Fibroblast of skin of abdomen (primary cell): ENCODE measurements at places on chromosomes 6 and 20.

- DNase-seq: no peak
Observed at GRCh38 chr6:165762876-165763275, 99.8 kb upstream of the PDE10A start.

DNA sequence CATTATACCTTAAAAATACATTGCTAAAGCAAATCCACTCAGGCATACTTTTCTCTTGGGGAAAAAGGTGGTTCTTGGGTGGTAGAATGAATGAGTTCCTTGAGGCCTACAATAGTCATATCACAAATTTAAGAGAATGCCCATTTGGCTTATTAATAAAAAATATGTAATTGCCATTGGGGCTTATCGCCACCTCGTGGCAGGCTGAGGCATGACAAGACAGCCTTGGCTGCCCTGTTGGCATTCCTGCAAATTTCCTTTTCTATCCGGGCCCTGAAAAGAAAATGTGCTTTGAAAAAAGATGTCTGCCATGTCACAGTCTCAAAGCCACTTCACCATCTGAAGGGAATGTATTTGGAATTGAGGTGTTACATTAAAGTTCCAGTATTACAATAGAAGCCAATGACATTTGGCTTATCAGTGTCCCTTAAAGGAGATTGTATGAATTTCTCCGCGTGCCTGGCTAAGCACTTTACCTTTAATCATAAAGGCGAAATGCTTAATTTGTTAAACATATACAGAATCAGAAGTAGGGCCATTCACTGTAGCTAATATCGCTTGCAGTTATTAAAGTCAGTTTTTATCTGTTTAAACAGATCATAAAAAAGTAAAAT is 188.3 kb upstream of the ZFP64 start:
- DNase-seq: peak; percentile 22

DNA sequence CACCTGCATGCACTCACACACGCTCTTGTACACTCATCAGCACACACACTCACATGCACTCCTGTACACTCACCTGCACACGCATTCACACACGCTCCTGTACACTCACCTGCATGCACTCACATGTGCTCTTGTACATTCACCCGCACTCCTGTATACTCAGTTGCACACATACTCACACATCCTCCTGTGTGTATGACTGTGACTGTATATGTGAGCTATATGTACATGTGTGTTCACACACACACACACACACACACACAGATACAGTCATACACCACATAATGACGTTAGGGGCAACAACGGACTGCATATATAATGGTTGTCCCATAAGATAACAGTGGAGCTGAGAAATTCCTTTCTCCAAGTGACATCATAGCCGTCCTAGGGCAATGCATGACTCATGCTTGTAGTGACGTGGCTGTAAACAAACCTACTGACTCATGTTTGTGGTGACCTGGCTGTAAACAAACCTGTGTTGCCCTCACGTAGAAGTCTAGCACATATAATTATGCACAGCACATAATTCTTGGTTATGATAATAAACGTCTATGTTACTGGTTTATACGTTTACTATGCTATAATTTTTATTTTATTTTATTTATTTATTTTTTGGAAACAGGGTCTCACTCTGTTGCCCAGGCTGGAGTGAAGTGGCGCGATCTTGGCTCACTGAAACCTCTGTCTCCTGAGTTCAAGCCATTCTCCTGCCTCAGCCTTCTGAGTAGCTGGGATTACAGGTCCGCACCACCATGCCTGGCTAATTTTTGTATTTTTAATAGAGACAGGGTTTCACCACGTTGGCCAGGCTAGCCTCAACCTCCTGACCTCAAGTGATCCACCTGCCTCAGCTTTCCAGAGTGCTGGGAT is 22.8 kb upstream of the TAF4 start:
- peak; percentile 49 for DNase-seq

GRCh38 chr6:34695729-34696188 is 808 bp downstream of the ILRUN start:
- DNase-seq: no peak

DNA sequence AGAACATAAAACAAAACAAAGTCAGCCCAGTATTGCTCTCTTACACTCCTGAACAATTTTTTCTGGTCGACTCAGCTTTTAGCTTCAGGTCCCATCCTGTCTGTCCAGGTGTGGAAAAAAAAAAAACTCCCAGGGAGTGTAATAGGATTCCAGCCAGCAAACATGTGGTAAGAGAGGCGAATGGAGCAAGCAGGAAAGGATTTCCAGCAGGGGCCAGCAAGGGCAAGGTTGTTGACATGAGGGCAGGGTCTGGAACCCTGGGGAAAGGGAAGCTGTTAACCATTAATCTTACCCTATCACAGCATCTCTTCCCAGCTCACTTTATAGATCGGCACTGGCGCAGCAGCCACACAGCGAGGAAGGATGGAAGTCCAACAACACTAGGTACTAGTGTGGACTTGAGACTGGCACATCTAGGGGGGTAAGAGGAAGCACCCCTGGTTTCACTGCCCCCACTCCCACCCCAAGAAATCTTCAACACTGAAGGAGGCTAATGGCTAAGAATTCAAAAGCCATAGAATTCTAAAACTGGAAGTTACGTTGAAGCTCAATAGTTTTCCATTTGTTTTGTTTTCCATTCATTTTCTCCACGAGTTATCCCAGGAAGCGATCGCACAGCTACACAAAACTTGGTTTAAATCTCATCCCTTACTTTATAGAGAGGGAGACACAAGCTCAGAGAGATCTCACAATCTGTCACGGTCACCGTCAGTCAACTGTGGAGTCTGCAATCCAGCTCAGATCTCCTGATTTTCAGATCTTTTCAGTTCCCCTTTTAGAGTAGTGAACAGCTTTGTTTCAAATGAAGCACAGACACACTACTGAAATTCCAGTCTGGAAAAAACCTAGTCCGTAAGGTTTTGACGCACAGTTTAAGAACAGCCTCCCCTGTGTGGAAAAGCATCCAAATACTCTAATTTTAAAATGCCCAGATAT is 53.3 kb downstream of the SLC22A23 start:
- DNase-seq: no peak

- no peak for DNase-seq
Observed at GRCh38 chr6:124066946-124067552, 263.4 kb downstream of the NKAIN2 start.

DNA sequence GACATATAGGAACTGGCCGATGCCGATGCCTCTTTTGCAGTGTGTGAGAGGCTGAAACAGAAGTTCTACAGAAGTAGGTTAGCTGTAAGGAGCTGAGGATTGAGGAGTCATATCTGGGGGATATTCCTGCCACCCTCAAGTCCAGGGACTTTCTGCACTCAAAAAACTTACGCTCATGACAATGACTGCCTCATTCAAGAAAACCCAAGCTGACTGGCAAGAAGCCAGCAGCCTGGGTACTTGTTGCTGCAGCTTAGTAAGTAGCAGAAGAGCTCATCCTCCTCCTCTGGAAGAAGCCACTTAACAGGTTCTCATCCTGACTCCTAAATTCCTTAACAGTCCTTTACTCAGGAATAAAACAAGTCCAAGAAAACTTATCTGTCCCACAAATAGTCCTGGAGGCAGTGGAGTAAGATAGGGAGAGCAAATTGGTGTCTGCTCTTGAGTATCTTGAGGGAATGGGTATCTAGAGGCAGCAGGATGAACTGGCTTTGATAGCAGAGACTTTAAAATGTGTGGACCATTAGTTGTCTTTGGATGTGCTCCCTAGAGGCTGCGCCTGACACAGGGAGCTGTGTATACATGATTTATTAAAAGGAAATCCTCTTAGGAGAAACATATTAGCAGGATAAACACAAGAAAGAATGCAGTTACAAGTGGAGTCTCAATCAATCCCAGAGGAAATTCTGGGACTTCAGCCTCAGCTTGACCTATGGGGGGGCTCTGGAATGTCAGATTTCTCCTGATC is 7.4 kb downstream of the CALHM5 start:
- DNase-seq: no peak

- no peak for DNase-seq
Observed at GRCh38 chr20:59064214-59064722, 21.7 kb upstream of the PRELID3B start.

DNA sequence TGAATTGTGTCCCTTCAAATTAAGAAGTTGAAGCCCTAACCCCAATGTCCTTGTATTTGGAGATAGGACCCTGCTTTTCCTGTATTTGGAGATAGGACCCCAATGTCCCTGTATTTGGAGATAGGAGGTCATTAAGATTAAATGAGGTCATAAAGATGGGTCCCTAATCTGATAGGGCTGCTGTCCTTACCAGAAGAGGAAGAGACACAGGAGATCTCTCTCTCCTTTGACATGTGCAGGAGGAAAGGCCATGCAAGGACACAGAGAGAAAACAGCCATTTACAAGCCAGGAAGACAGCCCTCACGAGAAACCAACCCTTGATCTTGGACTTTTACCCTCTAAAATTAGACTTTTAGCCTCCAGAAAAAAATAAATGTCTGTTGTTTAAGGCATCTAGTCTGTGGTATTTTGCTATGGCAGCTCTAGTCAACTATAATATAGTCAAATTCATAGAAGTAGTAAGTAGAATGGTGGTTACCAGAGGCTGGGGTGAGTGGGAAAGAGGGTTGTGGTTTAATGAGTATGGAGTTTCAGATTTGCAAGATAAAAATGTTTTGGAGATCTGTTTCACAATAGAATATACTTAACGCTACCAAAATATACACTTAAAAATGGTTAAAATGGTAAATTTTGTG is 59.3 kb downstream of the UBE3D start:
- DNase-seq: no peak

GRCh38 chr20:38224531-38224930 is 36.0 kb downstream of the KIAA1755 start:
- no peak for DNase-seq

DNA sequence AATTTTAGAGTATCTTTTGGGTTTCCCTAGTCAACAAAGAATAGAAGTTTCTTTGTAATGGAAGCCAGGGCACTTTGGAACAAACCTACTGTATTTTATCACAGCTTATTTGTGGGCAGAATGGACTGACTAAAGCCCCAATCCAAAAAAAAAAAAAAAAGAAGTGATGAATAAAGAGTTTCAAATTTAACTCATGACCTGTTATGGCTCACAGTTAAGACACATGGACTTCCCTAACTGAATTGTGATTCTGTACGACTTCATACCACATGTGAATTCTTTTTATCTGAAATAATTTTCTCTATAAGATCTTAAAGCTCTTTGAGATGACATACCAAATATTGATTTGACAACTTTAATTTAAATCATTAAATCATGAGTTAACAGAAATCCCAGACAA is 77.2 kb downstream of the FILIP1 start:
- DNase-seq: no peak

DNA sequence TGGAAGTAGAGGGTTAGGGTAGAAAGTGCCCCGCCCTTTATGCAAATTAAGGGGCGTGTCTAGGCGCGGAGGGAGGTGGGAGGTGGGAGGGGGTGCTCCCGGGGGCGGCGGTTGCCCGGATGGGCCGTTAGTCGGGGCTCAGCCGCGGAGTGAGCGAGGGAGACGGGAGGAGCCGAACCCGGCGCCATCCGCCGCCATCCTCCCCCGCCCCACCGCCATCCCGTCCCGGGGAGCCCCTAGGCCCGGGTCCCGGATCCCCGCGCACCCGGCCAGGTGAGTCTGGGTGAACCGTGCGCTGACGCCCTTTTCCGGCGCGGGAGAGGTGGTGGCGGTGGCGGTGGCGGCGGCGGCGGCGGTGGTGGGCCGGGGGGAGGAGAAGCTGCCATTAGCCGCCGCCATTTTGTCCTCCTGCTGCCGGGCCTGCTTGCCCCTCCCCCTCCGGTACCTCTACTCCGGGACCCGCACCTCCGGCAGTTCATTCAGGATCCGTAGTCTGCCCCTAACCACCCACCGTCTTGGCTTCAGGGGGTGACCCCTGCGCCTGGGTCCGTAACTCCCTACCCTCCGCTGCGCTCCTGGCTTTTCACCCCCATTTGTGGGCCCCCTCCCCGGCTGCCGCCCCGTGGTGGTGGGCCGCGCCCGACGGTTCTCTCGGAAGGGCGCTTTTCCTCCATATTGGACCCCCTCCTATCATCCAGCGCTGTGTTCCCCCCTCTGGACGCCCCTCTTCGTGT is at the start of gene PRRC2A:
PRRC2A (plus strand) TSS at position 130 of the 734 bp plus-strand sequence. CDS start 2,075 bp downstream, outside the sequence.
- DNase-seq: no peak

- no peak for DNase-seq
Observed at GRCh38 chr6:16717275-16717942, 43.9 kb downstream of the ATXN1 start.

GRCh38 chr20:50292591-50293283 is 102.1 kb downstream of the CEBPB start:
- peak; percentile 90 for DNase-seq

- DNase-seq: no peak
Observed at GRCh38 chr20:38196076-38196475, 31.0 kb upstream of the TGM2 start.

- DNase-seq: no peak
Observed at GRCh38 chr20:61024390-61024789, 227.7 kb upstream of the CDH4 start.

DNA sequence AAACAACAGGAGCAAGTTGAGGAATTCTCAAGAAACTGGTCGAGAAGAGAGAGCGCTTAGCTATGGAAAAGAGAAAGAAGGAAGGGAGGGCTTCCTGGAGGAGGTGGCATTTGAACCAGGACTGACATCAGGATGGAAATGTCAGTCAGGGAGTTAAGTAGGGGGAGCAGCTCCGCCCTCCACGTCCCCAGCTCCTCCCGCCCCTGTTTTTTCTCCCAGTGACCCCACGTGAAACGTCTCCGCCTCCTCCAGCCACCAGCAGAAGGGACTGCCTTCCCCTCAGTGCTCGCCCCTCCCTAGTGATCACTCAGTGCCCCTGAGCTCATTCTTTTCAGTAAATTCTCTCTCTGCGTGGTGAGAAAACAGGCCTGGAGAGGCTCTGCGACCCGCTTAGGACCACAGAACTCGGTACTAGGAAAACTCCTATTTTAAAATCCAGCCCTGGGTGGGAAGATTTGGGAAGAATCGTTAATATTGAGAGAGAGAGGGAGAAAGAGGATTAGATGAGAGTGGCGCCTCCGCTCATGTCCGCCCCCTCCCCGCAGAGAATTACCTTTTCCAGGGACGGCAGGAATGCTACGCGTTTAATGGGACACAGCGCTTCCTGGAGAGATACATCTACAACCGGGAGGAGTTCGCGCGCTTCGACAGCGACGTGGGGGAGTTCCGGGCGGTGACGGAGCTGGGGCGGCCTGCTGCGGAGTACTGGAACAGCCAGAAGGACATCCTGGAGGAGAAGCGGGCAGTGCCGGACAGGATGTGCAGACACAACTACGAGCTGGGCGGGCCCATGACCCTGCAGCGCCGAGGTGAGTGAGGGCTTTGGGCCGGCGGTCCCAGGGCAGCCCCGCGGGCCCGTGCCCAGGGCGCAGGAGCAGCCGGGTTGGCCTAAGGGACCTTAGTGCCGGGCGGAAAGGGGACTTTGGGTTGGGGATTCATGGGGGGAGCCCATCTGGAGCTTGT is 4.6 kb downstream of the HLA-DPB1 start:
- DNase-seq: peak; percentile 54

DNA sequence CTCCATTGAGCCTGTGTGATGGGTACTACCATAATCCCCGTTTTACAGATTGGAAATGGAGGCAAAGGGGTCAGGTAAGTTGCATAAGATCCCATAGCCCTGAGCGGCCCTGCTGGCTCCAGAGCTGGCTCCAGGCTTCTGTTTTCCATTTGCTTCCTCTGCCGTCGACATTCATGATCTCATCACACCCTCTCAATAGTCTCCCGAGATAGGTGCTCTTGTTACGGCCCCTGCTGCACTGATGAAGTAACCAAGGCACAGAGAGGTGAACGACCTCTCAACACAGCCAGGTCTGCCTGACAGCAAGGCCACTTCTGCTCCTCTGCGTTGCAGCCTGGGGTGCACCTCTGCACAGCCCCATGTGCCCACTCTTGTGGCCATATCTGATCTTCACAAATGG is 16.9 kb downstream of the CDH22 start:
- no peak for DNase-seq

GRCh38 chr6:116877743-116878142 is 701 bp downstream of the RFX6 start:
- no peak for DNase-seq
